ENCODE measurements at places on chromosomes 7 and 10. TPM values are rescaled to one million over a fixed set of nuclear protein-coding genes. Genes with fewer than 3 reads are reported as not detected.

DNA sequence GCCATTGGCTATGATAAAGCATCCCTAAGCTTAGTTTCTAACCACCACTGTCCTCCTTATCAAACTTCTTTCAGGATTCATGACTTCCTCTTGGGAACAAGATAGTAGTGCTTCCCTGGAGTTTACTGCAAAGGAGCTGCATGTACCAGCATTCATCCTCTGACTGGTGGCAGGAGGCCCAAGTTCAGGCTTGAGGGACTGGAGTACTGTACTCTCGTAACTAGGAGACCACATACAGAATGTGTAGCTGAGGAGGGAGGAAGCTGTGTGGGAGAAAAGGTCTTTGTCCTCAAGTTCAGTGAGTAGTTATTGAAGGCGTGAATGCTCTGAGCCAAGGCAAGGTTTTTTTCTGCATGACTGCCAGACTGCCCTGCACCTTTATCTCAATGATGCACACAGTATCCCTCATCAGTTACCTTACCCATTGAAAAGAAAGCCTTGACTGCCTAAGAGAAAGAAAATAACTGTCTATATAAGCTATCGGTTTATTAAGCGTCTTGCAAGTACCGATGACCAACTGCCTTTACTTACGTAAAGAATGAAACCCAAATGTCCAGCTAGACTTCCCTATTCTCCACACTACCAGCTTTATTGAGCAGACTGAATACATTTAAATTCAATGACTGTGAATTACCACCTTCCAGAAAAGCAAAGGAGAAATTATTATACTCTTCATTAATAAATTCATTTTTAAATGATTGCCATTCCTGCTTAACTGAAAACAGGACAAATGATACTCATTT lies 12.8 kb downstream of the SCRN1 start:
- no peak for DNase-seq

- no peak for DNase-seq
Observed at GRCh38 chr7:33107136-33108066, 1.8 kb downstream of the RP9 start.

DNA sequence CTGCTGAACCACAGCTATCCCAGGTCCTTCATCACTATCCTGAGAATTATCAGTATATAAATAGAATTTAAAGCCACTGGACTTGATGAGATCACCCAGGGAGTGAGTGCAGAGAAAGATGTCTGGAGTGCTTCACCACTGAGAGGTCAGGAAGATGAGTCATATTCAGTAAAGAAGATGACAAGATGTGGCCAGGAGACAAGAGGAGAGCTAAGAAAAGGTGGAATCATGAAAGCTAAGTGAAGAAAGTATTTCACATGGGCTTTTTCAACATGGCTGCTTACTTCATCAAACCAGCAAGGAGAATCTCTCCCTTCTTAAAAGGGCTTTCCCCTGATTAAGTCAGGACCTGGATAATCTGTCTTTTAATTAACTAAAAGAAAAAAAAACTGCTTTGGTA lies 9.1 kb upstream of the PRKAR2B start:
- no peak for DNase-seq

- DNase-seq: no peak
Observed at GRCh38 chr10:19652750-19653149, 163.5 kb upstream of the PLXDC2 start.

DNA sequence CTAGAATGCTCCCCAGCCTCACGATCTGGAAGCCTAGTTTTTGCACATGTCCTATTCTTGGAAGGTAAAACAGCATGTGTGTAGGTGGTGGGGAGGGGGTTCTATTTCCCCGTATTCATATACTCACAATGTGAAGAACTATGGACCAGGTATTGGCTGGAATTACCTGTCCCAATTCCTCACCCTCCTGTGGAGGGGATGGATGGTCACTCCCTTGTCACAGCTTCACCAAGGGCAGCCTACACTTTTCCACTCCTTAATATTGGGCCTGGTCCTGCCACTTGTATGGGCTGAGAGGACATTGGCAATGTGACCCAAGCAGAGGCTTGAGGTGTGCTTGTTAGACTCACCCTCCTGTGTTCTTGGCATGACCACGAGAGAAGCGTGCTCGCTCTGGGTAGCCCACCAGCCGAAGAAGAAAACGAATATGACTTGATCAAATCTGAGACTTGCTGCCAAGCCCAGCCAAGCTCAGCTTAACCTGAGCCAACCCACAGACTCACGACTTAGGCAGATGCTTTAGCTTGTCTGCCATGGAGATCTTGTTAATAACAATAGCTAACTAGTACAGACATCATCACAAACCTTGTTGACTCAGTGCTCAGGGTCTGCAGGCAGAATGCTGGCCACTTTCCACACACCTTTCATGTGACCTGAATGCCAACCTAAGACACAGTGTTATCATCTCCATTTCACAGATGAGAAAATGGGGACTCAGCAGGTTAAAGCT lies 17.2 kb downstream of the ZNF488 start:
- DNase-seq: no peak

GRCh38 chr7:24921362-24921679 lies 58.7 kb downstream of the OSBPL3 start:
- DNase-seq: no peak

GRCh38 chr7:51817694-51818225 lies 501.2 kb upstream of the COBL start:
- no peak for DNase-seq

DNA sequence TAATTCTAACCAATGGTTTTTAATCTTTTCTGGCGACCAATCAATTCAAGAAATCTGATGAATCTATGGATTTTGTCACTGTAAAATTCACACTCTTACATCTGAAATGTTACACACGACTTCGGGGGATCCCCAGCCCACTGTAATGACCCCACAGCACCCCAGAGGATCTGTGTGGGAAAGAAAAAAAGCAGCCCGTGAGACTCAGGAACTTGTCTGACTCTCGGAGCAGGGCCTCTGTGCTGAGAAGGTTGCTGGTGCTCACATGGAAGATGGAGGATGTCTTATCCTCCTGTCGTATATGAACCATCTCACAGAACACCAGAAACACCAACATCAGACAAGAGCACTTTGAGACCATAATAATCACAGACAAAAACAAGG lies 228.4 kb upstream of the INHBA start:
- no peak for DNase-seq

VIPR2 gene
- total RNA-seq: 0.73 TPM

DNA sequence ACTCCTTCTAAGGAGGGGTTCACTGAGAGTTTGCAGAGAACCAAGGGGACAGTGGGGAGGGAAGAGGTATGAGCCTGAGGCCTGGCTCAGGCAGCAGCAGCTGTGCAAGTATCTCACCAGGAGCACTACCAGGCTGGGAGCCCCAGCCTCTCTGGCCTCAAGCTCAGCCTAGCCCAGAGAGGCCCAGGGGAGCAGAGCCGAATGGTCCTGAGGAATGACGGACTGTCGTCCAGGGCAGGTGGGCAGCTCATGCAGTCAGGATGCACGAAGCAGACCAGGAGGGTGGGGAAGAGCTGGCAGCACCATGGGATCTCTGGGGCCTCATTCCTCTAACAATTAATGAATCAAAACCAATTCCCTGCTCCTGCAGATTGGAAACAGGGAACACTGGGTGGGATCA lies 151.5 kb downstream of the GRID1 start:
- no peak for DNase-seq

TAS2R3 gene
- not detected for total RNA-seq

- no peak for DNase-seq
Observed at GRCh38 chr7:1864161-1864940, 194.3 kb downstream of the ELFN1 start.

DNA sequence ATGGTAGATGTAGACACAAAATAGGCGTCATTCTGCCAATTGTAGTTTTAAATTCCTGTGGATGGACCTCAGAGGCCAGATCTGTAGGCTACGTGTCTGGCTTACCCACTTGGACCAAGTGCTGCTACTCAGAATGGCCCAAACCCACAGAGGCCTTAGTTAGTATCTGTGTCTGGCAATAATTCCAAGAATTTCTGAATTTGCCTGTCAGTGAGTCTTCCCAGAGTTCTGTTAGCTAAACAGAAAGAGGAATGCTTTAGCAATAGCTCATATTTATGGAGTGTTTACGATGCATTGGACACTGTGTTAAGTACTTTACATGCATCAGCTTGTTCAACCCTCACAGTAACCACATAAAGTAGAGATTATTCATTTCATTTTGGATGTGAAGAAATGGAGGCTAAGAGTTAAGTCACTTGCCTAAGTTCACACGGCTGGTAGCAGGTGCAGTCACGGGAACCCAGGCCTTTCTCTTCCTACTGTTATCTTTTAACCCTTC lies 231.8 kb downstream of the PTEN start:
- no peak for DNase-seq

SLC26A3 gene
- not detected for total RNA-seq

HOXA9 gene
- not detected for total RNA-seq

DNA sequence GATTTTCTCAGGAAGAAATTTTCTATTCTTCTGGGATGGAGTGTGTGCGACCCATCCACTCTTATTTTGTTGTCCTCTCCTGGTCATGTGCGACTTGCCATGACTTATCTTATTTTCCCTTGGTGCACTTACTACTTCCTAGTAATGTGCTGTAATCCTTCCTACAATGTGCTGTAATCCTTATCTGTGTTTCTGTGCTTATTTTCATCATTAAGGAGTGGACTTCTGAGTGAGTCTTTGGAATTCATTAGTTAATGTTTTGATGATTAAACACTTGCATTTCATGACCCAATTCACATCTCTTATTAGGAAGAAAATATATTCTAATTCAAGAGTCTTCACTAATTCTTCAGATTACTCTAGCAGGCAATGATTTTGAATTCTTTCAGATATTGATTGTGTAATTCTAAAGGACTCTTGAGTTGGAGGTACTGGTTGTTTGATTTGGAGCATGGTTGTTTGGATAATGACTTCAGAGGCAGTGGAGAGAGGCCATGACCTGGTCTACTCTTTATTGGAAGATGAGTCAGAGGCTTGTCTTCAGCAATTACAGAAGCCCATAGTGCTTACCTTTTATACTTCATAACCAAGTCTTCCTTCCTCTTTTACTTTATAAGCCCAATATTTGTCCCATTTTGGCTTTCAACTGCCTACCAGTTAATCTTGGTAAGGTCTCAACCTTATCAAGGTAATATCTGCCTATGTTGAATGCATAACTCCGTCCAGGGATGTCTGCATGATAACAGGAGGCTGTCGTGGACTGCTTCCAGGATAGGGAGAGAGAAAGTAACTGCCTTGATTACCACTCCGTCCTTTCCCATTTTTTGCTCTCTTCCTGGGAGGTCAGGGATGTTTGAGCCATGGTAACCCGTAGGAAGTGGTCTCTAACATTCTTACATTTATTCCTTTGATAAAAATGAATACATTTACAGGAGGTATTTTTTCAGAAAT lies 278.3 kb upstream of the SP8 start:
- DNase-seq: no peak

GRCh38 chr7:49001610-49002033 lies 77.3 kb downstream of the CDC14C start:
- no peak for DNase-seq

DNA sequence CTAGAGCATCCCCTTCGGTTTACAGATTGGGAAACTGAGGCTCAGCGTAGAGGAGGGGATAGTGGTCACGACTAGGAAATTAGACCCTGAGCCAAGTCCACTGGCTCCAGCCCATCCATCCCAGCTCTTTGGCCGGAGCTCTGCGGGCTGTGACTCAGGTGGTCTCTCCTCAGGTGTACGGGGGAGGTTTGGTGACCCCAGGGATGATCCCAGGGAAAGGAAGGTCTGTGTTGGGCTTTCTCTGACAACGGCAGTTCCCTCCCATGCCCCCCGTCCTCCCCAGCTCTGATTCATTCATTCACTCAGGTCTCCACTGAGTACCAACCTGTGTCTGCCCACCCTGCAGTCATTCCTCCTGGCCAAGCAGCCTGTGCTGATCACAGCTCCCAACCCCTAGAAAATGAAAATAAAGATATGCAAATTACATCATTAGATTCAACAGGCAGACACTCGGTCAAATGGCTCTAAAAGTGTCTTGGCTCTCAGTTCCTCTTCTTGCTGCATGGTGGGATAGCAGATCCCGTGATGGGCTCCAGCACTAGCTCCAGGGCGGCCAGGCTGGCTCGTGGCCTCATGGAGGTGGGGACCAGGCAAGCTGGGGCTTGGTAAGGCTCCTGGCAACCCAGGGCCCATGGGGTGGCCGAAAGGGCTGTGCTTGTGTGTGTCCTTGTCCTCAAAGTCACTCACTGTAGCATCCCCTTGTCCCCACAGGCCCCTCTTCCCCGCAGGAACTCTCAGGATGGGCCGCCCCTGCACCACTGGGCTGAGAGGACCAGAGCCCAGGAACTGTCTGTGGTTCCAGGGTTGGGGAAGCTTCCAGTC lies 37.8 kb downstream of the CLRN3 start:
- DNase-seq: no peak

DNA sequence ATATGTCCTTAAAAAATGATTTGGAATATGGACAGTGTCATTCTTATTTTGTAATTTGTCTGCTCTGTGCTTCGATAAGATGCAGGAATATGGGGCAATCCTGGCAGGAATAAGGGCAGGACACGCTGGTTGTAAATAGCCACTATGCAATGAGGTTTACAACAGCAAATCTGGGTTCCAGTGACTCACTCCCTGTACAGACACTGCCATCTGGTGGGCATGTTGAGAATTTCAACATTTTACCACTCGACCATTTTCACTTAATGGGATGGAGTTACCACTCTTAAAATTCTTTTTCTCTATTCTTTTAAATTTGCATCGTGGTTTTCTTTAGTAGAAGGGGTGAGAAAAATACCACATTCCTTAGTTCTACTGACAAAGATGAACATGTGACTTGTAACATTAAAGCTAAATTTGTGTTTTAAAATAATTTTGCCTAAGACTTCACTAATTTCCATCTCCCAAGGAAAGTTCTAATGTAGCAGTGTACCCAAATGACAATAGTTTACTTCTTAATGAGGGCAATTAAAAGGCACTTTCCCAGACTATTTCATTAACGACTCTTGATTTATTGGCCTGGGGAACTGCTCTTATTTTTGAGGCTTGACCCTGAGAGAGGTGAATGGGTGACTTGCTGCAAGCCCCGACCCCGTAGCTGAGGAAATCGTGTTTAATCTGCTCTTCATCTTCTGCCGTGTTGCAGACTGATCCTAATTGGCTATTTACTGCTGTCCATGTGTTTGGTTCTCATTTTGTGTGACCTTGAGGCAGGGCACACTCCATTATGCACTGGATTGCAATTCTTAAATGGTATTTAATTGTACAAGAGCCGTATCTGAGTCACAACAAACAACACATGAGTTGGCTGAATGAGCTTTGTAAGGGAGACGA lies 173.6 kb upstream of the IMMP2L start:
- DNase-seq: peak; percentile 44

DNA sequence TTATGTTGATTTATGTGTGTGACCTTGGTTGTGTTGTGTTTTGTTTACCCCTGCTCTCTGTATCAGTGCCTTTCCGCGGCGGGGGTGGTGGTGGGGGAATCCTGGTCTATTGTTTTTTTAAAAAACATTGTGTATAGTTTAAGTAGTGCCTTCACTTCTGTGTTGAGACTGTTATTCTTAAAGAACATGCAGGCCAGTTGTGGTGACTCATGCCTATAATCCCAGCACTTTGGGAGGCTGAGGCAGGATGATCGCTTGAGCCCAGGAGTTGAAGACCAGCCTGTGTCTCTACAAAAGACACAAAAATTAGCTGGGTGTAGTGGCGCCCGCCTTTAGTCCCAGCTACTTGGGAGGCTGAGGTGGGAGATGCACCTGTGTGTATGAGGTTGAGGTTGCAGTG lies 429.0 kb upstream of the LRGUK start:
- no peak for DNase-seq

WDFY4 gene
- 2.0 TPM for total RNA-seq

All from CD8-positive, alpha-beta T cell (primary cell).